ENCODE measurements at places on chromosomes 1 and 21. TPM values are rescaled to one million over a fixed set of nuclear protein-coding genes. Genes with fewer than 3 reads are reported as not detected.
A peak's percentile ranks its signal among the peaks of the same experiment; 100 is the strongest.

DNA sequence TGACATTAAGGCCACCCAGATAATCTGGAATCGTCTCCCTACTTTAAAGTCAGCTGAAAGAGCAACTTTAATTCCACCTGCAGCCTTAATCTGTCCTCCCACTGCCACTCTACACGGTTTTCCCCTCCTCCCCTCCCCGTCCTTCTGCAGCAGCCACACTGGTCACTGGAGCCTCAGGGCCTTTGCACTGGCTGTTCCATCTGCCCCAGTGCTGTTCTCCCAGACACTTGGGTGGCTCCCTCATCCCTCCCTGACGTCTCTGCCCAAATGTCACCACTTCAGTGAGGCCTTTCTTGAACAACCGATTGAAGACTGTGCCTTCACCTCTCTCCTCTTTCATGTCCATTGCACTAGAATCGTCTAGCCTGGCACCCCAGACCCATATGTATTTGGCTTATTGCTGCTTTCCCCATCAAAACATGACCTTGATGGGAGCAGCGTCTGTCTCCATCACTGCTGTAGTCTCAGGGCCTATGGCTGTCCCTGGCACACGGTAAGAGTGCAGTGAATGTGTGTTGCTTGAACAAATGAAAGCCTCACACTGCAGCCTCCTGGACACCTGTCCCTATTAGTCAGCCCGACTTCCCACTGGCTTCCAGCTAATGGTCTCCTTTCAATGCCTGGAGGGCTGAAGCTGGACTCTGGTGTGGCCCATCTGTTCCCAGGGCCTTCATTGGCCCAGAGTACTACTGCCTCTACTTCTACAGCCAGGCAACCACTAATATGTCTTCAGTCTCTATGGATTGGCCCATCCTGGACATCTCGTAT is 10.6 kb upstream of the PRDM16 start:
- no peak for DNase-seq
- no peak overlapping the region for H3K27ac ChIP-seq
- peaks cover 12% of the 10 kb centered on the region for H3K4me1 ChIP-seq
- peaks cover 25% of the 10 kb centered on the region for H3K27me3 ChIP-seq
- no peak overlapping the region for H3K4me3 ChIP-seq

The HSD17B7 gene
- total RNA-seq = 51.7 TPM

DNA sequence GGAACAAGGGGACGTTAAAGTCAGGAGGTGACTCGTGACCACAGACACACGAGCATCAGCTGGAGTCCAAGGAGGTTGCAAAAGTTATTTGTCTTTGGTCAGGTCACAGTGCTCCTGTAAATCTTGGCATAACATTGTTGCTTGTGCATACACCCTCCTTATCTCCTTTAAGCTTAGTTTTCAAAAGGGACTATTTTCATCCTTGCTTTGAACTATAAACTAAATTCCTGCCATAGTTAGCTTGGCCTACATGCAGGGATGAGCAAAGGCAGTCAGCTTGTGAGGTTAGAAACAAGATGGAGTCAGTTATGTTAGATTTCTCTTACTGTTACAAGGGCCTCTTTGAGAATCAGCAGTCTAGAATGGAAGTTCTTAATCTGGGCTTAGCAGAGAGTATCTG is 28.0 kb upstream of the FASLG start:
- no peak overlapping the region for H3K4me3 ChIP-seq
- peaks cover 6% of the 10 kb centered on the region for H3K4me1 ChIP-seq
- H3K36me3 ChIP-seq = no peaks in the 10 kb centered on the region
- H3K27me3 ChIP-seq = no peaks in the 10 kb centered on the region

DNA sequence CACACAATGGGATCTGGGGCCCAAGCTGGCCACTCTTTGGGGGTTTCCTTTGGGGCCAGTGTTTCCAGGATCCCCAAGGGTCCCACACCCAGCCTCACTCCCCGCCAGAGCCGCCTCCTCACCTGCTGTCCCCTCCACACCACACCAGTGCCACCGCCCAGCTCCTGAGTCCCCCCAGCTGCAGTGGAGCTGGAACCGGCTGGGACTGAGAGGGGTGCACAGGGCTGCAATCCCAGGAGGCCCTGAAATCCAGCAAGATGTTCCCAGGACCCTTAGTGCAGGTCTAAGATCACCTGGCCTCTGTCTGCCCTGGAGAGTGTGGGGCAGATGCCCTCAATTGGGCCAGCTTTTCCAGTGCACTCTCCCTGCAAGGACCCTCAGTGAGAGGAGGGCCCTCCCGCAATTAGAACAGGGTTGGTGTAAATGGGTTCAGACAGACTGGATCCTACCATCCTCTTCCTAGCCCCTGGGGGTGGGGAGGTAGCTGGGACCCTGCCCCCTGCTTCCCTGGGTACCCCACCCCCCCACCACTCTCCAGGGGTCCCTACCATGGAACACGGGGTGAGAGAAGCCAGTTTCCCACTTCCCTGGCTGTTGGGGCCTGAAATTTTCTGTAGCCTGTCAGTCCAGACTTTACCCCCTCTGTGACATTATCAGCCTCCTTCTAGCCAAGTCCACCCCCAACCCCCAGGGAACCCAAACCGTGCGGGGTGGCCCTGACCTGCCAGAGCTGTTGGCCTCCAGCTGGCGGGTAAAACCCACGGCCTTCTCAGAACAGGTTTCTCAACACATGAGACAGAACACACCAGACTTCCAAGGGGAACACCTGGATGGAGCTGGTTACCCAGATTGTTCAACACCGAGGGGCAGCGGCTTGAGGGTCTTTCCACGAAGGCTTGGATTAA is 7.0 kb downstream of the KRTAP10-12 start:
- H3K36me3 ChIP-seq = no peaks in the 10 kb centered on the region
- DNase-seq = no peak
- no peak overlapping the region for H3K27ac ChIP-seq
- peaks cover 87% of the 10 kb centered on the region for H3K27me3 ChIP-seq

The MYBPH gene
- total RNA-seq = not detected

- H3K4me1 ChIP-seq = no peaks in the 10 kb centered on the region
- H3K36me3 ChIP-seq = no peaks in the 10 kb centered on the region
- no peak overlapping the region for H3K4me3 ChIP-seq
- DNase-seq = no peak
- H3K27me3 ChIP-seq = peaks cover 2% of the 10 kb centered on the region
- H3K27ac ChIP-seq = no peak overlapping the region
Measured at GRCh38 chr1:89790592-89790991, 30.2 kb upstream of the LRRC8D start.

GRCh38 chr1:46533179-46533864 is 18.1 kb downstream of the KNCN start:
- peaks cover 69% of the 10 kb centered on the region for H3K27me3 ChIP-seq
- DNase-seq = no peak
- peaks cover 2% of the 10 kb centered on the region for H3K4me1 ChIP-seq

DNA sequence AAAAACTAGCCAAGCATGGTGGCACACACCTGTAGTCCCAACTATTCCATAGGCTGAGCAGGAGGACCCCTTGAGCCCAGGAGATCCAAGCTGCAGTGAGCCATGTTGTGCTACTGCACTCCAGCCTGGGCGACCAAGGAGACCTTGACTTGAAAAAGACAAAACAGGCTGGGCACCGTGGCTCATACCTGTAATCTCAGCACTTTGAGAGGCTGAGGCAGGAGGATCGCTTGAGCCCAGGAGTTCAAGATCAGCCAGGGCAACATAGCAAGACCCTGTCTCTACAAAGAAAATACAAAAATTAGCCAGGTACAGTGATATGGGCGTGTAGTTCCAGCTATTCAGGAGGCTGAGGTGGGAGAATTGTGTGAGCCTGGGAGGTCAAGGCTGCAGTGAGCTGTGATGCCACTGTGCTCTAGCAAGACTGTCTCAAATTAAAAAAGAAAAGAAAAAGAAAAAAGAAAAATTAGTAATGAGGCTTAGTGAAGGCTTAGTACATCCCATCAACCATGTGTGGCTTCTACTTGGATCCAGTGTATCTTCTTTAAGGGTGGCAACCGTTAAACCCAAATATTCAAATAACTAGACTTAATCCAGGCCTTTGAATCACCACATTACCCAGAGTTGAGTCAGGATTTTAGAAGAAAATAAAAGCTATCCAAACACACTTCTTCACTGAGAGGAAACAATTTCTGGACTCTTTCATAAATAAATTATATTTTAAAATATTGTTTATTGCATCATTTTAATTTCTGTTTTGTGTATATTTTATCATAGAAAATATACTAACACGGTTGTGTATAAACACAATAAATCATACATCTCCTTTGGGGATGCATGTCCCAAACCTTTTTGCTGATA is 74.3 kb upstream of the RAB4A start:
- no peaks in the 10 kb centered on the region for H3K27me3 ChIP-seq
- H3K4me3 ChIP-seq = no peak overlapping the region
- H3K36me3 ChIP-seq = no peaks in the 10 kb centered on the region
- DNase-seq = no peak

The YBX1 gene
- 578 TPM for total RNA-seq

The COL8A2 gene
- 0.18 TPM for total RNA-seq

The FCER1G gene
- total RNA-seq = 1.5 TPM

- no peak overlapping the region for H3K27ac ChIP-seq
- H3K36me3 ChIP-seq = peaks cover 2% of the 10 kb centered on the region
- no peak for DNase-seq
- no peak overlapping the region for H3K4me3 ChIP-seq
Measured at GRCh38 chr1:53126495-53126894, 15.9 kb downstream of the SLC1A7 start.

The MAD2L2 gene
- 105 TPM for total RNA-seq

GRCh38 chr1:212129781-212130180 is 94.2 kb downstream of the DTL start:
- no peaks in the 10 kb centered on the region for H3K27me3 ChIP-seq
- DNase-seq = no peak
- H3K4me3 ChIP-seq = no peak overlapping the region
- peaks cover 4% of the 10 kb centered on the region for H3K36me3 ChIP-seq
- no peaks in the 10 kb centered on the region for H3K4me1 ChIP-seq

- H3K36me3 ChIP-seq = no peaks in the 10 kb centered on the region
- no peak overlapping the region for H3K4me3 ChIP-seq
- DNase-seq = no peak
Measured at GRCh38 chr1:68594851-68595250, 98.0 kb upstream of the DEPDC1 start.

DNA sequence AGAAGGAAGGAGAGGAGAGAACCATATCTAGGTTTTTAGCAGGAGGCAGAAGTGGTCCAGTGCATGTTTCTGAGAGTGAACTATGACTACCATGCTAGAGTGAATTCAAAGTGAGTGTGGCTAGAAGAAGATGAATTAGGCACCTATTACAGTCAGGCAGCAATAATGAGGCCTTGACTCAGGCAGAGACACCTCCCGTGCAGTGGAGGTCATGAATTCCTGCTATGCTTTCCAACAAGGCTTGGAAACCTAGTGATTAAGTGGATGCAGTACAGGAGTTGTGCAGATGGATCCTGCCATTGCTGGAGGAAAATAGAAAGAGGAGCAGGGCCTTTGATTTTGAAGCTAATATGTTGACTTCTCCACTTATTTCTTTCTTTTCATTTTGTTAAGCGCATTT is 581.5 kb downstream of the RWDD3 start:
- no peak for DNase-seq
- no peaks in the 10 kb centered on the region for H3K27me3 ChIP-seq
- no peak overlapping the region for H3K27ac ChIP-seq

GRCh38 chr1:172342584-172343239 is 77.8 kb upstream of the C1orf105 start:
- no peak overlapping the region for H3K27ac ChIP-seq
- H3K36me3 ChIP-seq = peaks cover 3% of the 10 kb centered on the region
- H3K4me1 ChIP-seq = peaks cover 21% of the 10 kb centered on the region
- no peak overlapping the region for H3K4me3 ChIP-seq
- DNase-seq = no peak
- no peaks in the 10 kb centered on the region for H3K27me3 ChIP-seq

The CELA2B gene
- total RNA-seq = not detected

- H3K27ac ChIP-seq = peak overlapping the region; percentile 76
- no peak for DNase-seq
- H3K36me3 ChIP-seq = peaks cover 11% of the 10 kb centered on the region
- H3K4me1 ChIP-seq = peaks cover 6% of the 10 kb centered on the region
Measured at GRCh38 chr1:185288435-185288834, 28.6 kb downstream of the IVNS1ABP start.

The IL22RA1 gene
- total RNA-seq = 0.13 TPM

DNA sequence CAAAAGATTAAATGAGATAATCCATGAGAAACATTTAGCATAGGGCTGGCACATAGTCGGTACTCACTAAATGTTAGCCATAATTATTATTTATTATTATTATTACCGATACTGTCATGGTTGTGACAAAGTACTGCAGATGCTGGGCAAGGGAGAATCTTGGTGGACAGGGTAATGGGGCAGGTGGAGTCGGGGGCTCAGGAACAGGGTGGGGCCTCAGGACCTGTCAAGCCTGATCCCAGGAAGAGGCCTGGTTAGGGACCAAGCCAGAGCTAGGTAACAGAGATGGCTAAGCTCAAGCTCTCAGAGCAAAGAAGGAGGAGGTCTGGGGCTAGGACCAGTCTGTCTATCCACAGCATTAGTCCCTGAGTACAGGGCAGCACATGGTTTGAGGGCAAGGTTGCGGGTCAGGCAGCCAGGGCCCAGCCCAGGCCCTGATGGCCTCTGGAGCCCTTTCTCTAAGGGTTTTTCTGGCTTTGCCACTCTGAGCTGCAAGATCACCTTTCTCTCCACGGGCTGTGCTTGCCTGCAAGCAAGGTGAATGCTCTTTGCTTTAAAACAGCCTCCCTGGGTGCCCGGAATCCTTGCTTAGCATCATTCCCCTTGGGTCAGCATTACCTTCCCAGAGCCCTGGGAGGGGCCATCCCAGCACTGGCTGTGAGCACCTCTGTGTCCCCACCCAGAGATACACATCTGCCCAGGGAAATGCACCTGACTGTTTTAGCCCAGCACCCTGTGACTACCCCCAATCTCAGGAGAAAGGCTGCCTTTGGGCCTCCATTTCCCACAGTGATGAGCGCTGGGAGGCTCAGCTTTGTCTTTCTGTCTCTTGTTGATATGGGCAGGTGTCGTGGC is 572.0 kb downstream of the PTPRU start:
- no peaks in the 10 kb centered on the region for H3K36me3 ChIP-seq
- no peaks in the 10 kb centered on the region for H3K4me1 ChIP-seq
- no peak overlapping the region for H3K27ac ChIP-seq
- peak; percentile 5 for DNase-seq
- no peak overlapping the region for H3K4me3 ChIP-seq
- H3K27me3 ChIP-seq = peaks cover 16% of the 10 kb centered on the region

GRCh38 chr1:62301726-62302390 is 17.4 kb downstream of the KANK4 start:
- DNase-seq = no peak
- H3K27me3 ChIP-seq = no peaks in the 10 kb centered on the region
- peaks cover 4% of the 10 kb centered on the region for H3K4me1 ChIP-seq

DNA sequence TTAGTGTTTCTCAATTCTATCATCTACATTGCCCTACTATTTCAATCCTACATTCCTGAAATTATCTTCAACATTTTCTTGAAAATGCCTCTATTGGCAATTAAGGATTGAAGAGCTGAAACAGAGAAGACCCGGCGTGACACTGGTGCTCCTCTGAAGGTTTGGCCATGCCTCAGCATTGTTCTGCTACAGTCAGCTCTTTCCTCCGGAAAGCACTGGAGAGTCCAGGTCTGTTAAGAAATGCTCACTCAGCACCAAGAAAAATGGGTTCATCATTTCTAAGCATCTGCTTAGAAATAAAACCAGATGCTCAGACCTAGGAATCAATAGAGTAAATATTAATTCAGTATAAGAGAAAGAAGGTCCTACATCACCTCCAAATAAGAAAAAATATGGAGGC is 58.8 kb downstream of the WARS2 start:
- no peak for DNase-seq
- H3K4me1 ChIP-seq = peaks cover 4% of the 10 kb centered on the region
- H3K36me3 ChIP-seq = peaks cover 1% of the 10 kb centered on the region
- no peak overlapping the region for H3K27ac ChIP-seq
- H3K4me3 ChIP-seq = no peak overlapping the region

The TCHH gene
- not detected for total RNA-seq

Data from progenitor cell of endocrine pancreas (in vitro differentiated cells).